ENCODE measurements at places on chromosomes 6 and 20. TPM values are rescaled to one million over a fixed set of nuclear protein-coding genes. Genes with fewer than 3 reads are reported as not detected.

The BPIFA1 gene
- not detected for total RNA-seq

The TCF21 gene
- not detected for total RNA-seq

The GABRR2 gene
- total RNA-seq: 1.2 TPM

The ELOVL2 gene
- not detected for total RNA-seq

The HLA-DRB5 gene
- total RNA-seq: 43.3 TPM

The HRH3 gene
- not detected for total RNA-seq

The MKKS gene
- 10.0 TPM for total RNA-seq

The SCRT2 gene
- total RNA-seq: not detected

The GPR6 gene
- not detected for total RNA-seq

The ULBP2 gene
- total RNA-seq: 0.16 TPM

The CEP57L1 gene
- 21.9 TPM for total RNA-seq

The PTP4A1 gene
- total RNA-seq: 102 TPM

The SEL1L2 gene
- not detected for total RNA-seq

The NKAIN2 gene
- not detected for total RNA-seq

The C6orf58 gene
- total RNA-seq: not detected

Data from T-helper 2 cell treated with Interferon-gamma antibody and Interleukin-4, amounts not matched to agents 100 ng/mL and 5 ng/mL, for 36 hours (primary cell).